Ovary (tissue), 10 donors: ENCODE measurements at places on chromosomes 11 and 22.

GRCh38 chr11:2168286-2169004 is 3.2 kb downstream of the TH start:
- no peaks in the 10 kb centered on the region for H3K27me3 ChIP-seq
- no peak for DNase-seq
- no peaks in the 10 kb centered on the region for H3K36me3 ChIP-seq
- H3K4me3 ChIP-seq = no peak overlapping the region
- no peak overlapping the region for H3K27ac ChIP-seq

DNA sequence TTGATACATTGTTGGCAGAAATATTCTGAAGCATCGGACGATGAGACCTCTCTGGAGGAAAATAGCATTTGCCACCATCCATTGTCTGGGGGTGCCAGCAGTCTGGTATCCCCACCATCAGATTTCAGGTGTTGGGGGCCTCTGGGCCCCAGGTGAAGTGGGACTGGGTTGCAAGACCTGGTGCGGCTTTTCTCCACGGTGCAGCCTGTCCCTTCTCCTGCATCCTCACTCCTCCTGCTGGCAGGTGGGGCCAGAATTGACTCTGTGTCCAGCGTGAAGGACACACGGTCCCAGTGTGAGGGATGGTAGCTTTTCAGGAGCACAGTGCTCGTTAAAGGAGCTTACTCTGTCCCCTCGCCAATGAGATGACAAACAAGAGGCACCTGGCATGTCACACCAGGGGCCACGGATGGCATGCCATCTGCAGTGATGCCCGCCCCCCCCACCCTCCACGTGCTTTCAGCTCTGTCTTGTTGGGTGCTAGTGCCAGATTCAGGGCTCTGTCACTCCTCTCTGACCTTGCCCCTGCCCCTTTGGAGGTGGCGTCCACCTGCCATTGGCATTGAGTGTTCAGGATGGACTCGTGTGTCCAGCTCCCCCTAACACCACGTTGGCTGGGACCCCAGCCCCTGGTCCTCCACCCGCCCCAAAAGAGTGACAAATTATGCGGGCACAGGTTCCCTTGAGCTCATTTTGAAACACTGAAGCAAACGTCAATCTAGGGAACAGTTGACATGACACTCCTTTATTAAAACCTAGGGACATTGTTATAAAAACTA is 62.4 kb downstream of the PARVG start:
- H3K4me1 ChIP-seq = no peaks in the 10 kb centered on the region
- no peaks in the 10 kb centered on the region for H3K36me3 ChIP-seq

DNA sequence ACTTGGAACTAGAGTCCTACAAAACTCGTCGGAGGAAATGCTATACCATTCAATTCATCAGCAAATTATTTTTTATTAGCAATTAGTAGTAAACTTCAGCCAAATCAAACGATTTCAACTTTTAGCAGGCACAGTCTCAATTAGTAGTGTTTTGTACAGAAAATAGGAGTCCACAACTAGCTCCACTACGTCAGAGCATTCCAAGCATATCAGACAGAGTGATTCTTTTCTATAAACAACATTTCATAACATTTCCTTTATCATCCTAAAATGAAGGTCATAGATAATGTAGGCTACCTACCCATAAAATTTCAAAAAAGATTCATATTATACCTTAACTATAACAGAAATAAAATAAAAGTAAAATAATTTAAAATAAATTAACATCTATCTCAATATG is 169.9 kb downstream of the KIF18A start:
- DNase-seq = no peak
- H3K36me3 ChIP-seq = no peaks in the 10 kb centered on the region
- no peak overlapping the region for H3K27ac ChIP-seq
- H3K4me3 ChIP-seq = no peak overlapping the region

- no peak overlapping the region for H3K27ac ChIP-seq
- DNase-seq = no peak
- H3K4me1 ChIP-seq = no peaks in the 10 kb centered on the region
- no peak overlapping the region for H3K4me3 ChIP-seq
Measured at GRCh38 chr11:60530454-60531100, 15.4 kb downstream of the MS4A13 start.

DNA sequence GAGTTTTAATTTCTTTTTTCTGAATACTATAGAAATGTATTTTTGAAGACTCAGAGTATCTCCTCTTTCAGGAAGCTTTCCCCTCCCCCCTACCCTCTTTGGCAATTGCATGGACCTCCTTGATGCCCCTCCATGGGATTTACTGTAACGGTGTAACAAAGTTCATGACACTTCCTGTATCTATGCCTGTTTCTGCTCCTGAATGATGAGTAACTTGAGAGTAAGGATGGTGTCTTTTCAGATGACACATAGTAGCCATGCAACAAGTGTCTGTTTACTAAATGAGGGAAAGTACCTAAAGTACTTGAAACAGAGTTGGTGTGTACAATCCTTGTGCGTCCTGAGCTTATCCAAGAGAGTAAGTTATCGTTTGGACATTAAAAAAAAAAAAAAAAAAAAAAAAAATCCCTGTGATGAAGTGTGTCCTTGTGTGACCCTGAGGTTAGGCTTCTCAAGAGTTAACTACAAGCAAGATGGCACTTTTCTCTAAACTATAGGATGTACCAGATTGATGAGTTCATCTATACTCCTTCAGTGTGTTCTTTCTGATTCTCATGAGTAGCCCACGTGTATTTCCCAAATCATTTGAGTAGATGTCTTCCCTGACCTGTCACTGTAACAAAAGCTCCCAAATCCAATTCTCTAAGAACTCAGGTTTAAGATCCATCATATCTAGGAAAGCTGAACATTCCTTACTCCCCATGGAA is 7.4 kb downstream of the ETS1 start:
- no peaks in the 10 kb centered on the region for H3K27me3 ChIP-seq
- H3K4me3 ChIP-seq = no peak overlapping the region
- no peaks in the 10 kb centered on the region for H3K36me3 ChIP-seq
- H3K27ac ChIP-seq = no peak overlapping the region
- no peak for DNase-seq
- peaks cover 13% of the 10 kb centered on the region for H3K4me1 ChIP-seq

DNA sequence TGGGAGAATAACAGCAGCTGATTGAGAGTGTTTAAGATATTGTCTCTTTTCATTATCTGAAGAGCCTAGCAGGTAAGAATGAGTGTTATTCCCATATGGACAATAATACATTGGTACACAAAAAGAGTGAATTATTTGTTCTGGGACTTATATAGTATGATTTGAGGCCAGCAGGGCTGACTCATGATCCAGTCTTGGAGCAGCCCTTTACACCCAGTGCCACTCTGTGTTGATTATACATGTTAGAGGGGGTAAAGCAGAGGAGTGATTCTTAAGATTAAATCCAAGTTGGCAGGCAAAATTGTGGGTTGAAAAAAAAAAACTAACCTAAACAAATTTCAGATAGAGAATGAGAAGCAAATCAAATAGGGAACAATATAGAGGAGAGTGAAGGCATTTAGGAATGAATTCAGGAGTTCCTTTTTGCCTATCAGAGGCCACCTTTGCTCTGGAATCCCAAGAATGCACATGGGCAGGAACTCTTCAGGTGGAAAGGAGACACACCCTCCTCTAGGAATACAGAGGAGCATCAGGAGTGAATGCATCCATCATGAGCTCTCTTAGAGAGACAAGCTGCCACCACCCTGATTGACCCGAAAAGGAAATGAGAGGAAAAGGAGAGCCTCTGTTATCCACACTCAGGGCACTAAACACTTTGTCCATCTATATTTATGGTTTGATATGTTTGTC is 19.2 kb upstream of the MRGPRX1 start:
- no peak for DNase-seq
- no peak overlapping the region for H3K4me3 ChIP-seq
- no peaks in the 10 kb centered on the region for H3K36me3 ChIP-seq
- no peaks in the 10 kb centered on the region for H3K4me1 ChIP-seq
- H3K27ac ChIP-seq = no peak overlapping the region

DNA sequence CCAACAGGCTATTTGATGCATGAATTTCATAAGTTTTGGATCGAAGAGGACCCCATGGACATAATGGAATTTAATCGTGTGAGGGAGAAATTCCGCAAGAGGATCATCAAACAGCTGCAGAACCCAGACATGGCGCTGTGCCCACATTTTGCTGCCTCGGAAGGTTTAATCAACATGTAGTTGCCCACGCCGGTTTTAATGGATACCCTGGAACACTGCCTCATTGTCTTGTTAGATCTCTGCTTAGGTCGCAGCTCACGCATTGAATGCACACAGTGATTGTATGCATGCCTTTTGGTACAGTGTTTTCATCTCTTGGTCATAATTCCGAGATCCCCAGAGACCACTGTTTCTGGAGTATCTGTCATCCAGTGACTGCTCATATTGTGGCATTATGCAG is 46.8 kb downstream of the SLN start:
- no peak for DNase-seq
- no peak overlapping the region for H3K4me3 ChIP-seq
- no peaks in the 10 kb centered on the region for H3K27me3 ChIP-seq
- H3K36me3 ChIP-seq = no peaks in the 10 kb centered on the region

GRCh38 chr11:47359162-47359561 is 6.7 kb upstream of the MYBPC3 start:
- no peak overlapping the region for H3K4me3 ChIP-seq
- no peaks in the 10 kb centered on the region for H3K27me3 ChIP-seq
- no peak for DNase-seq
- H3K4me1 ChIP-seq = no peaks in the 10 kb centered on the region
- H3K27ac ChIP-seq = no peak overlapping the region

DNA sequence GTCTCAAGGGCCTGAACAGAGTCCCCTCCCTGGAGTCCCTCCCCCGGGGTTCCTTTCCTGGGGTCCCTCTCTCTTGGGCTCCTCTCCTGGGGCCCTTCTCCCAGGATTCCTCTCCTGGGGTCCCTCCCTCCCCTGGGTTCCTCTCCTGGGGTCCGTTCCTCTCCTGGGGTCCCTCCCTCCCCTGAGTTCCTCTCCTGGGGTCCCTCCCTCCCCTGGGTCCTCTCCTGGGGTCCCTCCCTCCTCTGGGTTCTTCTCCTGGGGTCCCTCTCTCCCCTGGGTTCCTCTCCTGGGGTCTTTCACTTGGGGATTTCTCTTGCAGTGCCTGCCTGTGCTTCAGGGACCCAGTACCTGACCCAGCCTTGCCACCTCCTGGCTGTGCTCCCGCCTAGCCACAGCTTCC is 386.1 kb downstream of the TBC1D22A start:
- H3K27ac ChIP-seq = no peak overlapping the region
- no peaks in the 10 kb centered on the region for H3K27me3 ChIP-seq
- DNase-seq = no peak
- H3K36me3 ChIP-seq = no peaks in the 10 kb centered on the region

- no peaks in the 10 kb centered on the region for H3K36me3 ChIP-seq
- H3K27me3 ChIP-seq = no peaks in the 10 kb centered on the region
- no peak overlapping the region for H3K4me3 ChIP-seq
- H3K4me1 ChIP-seq = peaks cover 3% of the 10 kb centered on the region
- no peak overlapping the region for H3K27ac ChIP-seq
Measured at GRCh38 chr11:126214441-126214840, 2.9 kb downstream of the FAM118B start.

DNA sequence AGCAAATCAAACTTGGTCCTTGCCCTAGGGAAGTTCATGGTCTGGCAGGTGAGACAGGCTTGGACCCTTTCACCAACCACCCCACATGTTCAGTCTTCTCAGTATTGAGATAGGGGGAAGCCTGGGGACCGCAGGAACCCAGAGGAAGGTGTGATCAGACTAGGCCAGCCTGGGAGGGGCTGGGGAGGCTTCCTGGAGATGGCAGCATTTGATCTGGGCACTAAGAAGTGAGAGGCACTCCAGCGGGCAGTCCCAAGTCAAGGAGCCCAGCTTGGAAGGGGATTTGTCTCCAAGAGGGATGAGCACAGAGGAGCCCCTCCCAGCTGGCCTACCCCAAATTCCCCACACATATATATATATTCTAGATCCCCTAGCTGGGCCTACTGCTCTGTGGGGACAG is 5.4 kb downstream of the LRRC32 start:
- no peak overlapping the region for H3K27ac ChIP-seq
- H3K4me1 ChIP-seq = peaks cover 11% of the 10 kb centered on the region
- H3K4me3 ChIP-seq = no peak overlapping the region
- no peaks in the 10 kb centered on the region for H3K27me3 ChIP-seq

GRCh38 chr11:43523632-43524031 is 156.9 kb upstream of the HSD17B12 start:
- no peak overlapping the region for H3K27ac ChIP-seq
- H3K27me3 ChIP-seq = no peaks in the 10 kb centered on the region
- H3K4me3 ChIP-seq = no peak overlapping the region
- no peaks in the 10 kb centered on the region for H3K4me1 ChIP-seq
- DNase-seq = no peak

- DNase-seq = no peak
- H3K4me3 ChIP-seq = no peak overlapping the region
- no peaks in the 10 kb centered on the region for H3K4me1 ChIP-seq
- H3K27ac ChIP-seq = no peak overlapping the region
- H3K36me3 ChIP-seq = no peaks in the 10 kb centered on the region
- H3K27me3 ChIP-seq = no peaks in the 10 kb centered on the region
Measured at GRCh38 chr22:35033635-35034296, 32.2 kb upstream of the ISX start.

DNA sequence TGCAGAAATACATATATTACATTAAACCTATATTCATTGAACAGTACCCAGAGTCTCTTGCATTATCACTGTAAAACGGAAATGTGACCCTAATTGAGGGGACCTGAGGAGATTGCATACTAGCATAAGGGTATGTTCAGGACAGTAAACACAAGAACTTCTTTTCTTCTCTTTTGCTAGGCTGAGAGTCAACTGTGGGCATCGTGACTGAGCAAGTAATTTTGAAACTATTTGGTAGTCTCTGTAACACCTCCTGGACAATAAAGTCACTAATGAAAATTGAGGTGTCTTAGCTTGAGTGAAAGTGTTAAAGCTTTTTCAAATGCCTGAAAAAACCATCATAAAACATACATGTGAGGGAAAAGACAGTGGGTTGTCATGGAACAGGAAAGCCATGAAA is 90.9 kb downstream of the PDHX start:
- DNase-seq = no peak
- H3K27me3 ChIP-seq = no peaks in the 10 kb centered on the region
- no peaks in the 10 kb centered on the region for H3K4me1 ChIP-seq

DNA sequence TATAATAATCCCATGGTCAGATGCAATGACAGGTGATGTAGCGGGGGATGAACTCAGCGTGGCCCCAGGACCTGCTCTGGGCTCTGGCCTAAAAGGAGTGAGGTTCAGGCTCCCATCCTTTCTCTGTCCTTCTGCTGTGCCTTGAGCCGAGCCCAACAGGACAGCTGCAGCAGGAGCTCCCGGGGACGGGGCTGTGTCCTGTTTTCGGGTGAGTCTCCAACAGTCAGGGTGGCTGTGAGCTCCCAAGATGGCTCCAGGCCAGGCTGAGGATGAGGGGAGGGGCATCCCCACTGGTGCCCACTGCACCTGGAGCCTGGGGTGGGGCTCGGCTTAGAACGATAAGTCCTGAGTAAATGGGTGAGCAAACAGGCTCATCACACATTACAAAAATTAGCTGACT is 1385.0 kb downstream of the BRD1 start:
- H3K4me1 ChIP-seq = no peaks in the 10 kb centered on the region
- no peaks in the 10 kb centered on the region for H3K36me3 ChIP-seq
- DNase-seq = no peak
- no peak overlapping the region for H3K27ac ChIP-seq
- H3K27me3 ChIP-seq = no peaks in the 10 kb centered on the region
- H3K4me3 ChIP-seq = no peak overlapping the region

GRCh38 chr11:93329936-93330445 is 551 bp upstream of the DEUP1 start:
- no peaks in the 10 kb centered on the region for H3K36me3 ChIP-seq
- peak overlapping the region; percentile 33 for H3K4me3 ChIP-seq

- no peak overlapping the region for H3K4me3 ChIP-seq
- no peak for DNase-seq
- H3K4me1 ChIP-seq = no peaks in the 10 kb centered on the region
- H3K27ac ChIP-seq = no peak overlapping the region
- no peaks in the 10 kb centered on the region for H3K36me3 ChIP-seq
Measured at GRCh38 chr11:56923116-56923515, 65.6 kb upstream of the OR5AK2 start.
